ENCODE measurements at places on chromosomes 6 and 20. TPM values are rescaled to one million over a fixed set of nuclear protein-coding genes. Genes with fewer than 3 reads are reported as not detected.

TASP1 gene
- total RNA-seq: 4.9 TPM

MUCL3 gene
- total RNA-seq: not detected

GSTA2 gene
- total RNA-seq: not detected

SIRPA gene
- total RNA-seq: 75.3 TPM

PROCR gene
- total RNA-seq: 90.3 TPM

BCAS4 gene
- total RNA-seq: 0.16 TPM

ADNP gene
- total RNA-seq: 51.0 TPM

RAET1G gene
- total RNA-seq: 0.65 TPM

MCHR2 gene
- total RNA-seq: not detected

HINT3 gene
- 14.5 TPM for total RNA-seq

NRM gene
- 2.4 TPM for total RNA-seq

HLA-DPB1 gene
- 33.0 TPM for total RNA-seq

UST gene
- 0.16 TPM for total RNA-seq

ACTR5 gene
- total RNA-seq: 8.7 TPM

SYCP2 gene
- 0.49 TPM for total RNA-seq
